Bronchial epithelial cell (primary cell): ENCODE measurements at places on chromosomes 12 and 14. TPM values are rescaled to one million over a fixed set of nuclear protein-coding genes. Genes with fewer than 3 reads are reported as not detected.

RDH12 gene
- 1.3 and 49.8 TPM in 2 replicates for total RNA-seq

RASSF9 gene
- total RNA-seq, result 2.1 and 2.7 TPM in 2 replicates

DBX2 gene
- not detected in 2 replicates for total RNA-seq

GRCh38 chr12:116000252-116000651 is 277.2 kb downstream of the MED13L start:
- no peak for DNase-seq

DNA sequence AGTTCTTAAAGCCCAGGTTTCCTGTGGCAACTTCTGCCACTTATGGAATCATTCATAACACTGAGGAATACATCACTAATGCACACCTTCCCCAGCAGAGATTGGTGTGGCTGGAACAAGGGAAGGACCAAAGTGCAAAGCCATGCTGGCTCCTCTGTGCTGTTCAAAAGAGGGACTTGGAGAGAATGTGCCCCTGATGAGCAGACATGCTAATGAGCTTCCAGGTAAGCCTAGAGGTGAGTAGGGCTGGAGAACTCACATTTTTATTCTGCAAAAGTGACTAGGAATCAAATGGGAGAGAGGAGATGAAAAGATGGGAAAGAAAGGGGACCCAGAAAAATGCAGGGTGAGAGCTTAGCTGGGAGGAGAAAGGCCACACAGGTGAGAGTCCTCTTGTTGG is 289.7 kb downstream of the TTC8 start:
- DNase-seq, result no peak

DNA sequence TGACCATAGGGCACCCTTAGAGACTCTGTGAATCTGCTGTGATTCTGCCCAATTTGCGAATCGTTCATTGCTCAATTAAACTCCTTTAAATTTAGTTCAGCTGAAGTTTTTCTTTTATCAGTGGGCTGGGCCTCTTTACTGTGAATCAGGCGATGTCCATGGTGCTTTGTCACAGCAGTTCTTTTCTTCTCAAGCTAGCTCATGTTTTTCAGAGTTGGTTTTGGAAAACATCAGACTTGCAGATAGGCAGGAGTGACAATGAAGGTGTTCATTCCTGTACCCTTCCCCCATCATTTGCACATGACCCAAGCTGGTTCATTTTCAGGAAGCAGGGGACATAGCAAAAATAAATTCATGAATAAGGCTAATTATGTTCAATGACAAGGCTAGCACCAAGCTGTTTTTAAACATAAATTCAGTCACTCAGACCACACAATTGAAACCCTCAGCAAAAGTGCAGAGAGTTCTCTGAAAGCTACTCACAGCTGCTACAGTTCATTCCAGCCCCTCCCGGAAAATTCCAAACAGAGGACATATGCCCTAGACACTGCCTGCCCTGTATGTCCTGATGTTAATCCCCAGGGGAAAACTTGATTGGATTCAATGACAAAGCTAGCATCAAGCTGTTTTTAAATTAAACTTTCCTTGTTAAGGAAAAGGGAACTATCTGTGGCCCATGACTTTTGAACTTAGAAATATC is 383.3 kb downstream of the C12orf75 start:
- no peak for DNase-seq
